ENCODE measurements at places on chromosomes 5 and 9.

- DNase-seq: no peak
Measured at GRCh38 chr5:174490728-174491127, 233.7 kb upstream of the MSX2 start.

DNA sequence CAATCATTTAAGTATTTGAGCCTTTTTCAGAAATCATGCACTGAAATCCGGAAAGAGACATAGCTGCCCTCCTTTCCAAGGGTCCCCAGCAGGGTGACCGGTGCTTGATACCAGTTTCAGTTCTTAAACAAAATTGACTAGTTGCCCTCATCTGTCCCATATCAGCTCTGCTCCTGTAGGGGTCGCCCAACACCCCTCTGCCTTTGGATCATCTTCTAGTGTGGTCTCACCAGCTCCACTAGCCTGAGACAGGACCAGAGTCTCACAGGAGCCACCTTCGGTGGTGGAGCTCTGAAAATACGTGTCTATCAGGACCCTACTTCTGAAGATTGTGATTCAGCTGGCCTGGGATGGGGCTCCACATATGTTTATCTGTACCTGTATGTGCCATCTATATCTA lies 428.2 kb downstream of the ENC1 start:
- DNase-seq: no peak

- no peak for DNase-seq
Measured at GRCh38 chr5:87372705-87373104, 40.0 kb downstream of the CCNH start.

- DNase-seq: no peak
Measured at GRCh38 chr5:86894056-86894455, 276.3 kb downstream of the COX7C start.
